ENCODE measurements at places on chromosomes 6 and 20.

- no peak for DNase-seq
Observed at GRCh38 chr6:56789879-56790278, 147.2 kb upstream of the DST start.

- DNase-seq, result no peak
Observed at GRCh38 chr6:17429383-17430061, 36.1 kb downstream of the CAP2 start.

GRCh38 chr6:148635070-148635743 lies 111.6 kb upstream of the UST start:
- no peak for DNase-seq

DNA sequence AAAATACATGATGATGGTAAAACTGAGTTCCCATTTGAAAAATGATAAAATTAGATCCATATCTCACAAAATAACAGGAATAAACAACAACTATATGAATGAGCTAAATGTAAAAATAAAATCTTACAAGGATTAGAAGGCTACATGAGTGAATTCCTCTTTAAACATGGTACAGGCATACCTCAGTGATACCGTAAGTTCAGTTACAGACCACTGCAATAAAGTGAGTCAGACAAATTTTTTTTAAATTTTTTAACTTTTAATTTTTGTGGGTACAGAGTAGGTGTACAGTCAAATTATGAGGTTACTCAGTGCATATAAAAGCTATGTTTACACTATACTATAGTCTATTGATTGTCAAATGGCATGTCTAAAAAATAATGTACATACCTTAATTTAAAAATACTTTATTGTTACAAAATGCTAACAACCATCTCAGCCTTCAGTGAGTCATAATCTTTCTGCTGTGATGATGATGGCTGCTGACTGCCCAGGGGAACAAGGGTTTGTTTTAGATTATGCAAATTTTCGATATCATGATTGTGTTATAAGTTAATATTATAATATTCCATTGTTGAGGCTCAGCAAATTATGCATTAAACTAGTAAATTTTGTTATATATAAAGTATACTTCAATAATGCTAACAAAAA lies 222.8 kb upstream of the RUNX2 start:
- no peak for DNase-seq

DNA sequence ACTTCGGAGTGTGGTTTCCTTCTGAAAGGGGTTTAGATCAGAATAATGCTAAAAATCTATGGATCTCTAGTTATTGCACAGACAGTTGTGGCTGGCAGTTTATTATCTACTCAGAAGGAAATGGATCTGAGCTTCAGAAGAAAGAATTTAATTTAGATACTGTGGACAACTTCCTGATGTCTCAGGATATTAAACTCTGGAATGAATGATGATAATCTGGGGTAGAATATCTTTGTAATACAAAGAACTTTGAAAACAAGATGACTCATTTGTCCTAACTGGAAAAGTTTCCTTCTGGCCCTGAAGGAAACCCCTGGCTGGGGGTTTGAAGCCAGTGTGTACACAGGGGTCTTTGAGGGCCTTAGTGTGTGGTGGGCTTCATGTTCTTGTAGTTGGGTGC lies 78.0 kb downstream of the EDN3 start:
- DNase-seq, result no peak

DNA sequence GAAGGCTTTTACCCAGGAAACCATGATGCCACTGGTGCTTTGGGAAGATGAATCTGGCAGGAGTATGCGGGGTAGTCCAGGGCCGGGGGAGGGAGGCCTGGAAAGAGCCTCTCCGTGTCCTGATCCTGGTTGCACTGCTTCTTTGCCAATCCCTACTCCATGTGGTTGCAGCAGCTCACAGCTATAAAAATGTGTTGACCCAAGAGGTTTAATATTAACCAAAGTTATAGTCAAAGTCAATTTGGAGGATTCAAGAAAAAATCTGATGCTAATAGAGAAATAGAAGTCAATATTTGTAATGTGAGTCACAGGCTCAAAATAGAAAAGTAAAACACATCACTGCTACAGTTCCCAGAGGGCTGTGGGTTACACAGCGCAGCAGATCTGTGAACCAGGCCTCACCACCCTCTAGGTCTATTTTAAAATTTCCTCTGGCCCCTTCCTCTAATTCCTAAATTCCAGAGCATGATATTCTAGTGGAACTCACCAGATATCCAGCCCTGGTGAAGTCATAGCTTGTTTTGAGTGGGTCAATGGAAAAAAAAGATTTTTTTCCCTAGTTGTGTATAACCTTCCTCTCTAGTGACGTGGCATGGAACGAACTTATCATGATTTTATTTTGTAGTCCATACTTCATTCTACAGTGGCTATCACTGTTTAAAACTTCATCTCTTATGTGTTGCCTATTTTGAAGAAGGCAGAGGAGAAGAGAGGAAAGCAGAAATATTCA lies 63.2 kb upstream of the BMP2 start:
- no peak for DNase-seq

Measured in activated CD4-positive, alpha-beta T cell treated with anti-CD3 and anti-CD28 coated beads for 4 hours (primary cell).